NCI-H1105 treated with DMSO at 0.1 percent for 48 hours (cell line): ENCODE measurements at places on chromosomes 2 and 18.

- no peak for DNase-seq
Measured at GRCh38 chr2:208350610-208351009, 56.0 kb upstream of the PTH2R start.

DNA sequence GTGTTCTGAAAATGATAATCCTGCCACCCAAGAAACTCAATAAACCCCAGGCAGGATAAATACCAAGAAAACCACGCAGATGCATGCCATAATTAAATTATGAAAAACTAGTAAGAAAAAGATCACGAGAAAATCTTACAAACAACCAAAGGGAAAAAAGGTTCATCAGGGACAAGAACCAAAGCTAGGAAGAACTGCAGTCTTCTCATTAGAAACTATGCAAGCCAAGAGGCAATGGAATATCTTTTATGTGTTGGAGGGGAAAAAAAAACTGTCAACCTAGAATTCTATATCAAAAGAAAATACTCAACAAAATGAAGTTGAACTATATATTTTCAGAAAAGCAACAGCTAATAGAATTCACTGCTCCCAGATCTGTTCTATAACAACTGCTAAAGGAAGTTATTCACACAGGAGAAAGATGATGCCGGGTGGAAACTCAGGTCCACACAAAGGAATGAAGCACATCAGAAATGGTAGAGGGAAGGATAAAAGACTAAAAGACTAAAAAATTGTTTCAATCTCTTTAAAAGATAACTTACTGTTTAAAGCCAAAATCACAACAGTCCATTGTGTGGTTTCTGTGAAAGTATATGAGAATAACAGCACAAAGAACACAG, 55.0 kb downstream of the NDUFA10 start:
- DNase-seq, result no peak

DNA sequence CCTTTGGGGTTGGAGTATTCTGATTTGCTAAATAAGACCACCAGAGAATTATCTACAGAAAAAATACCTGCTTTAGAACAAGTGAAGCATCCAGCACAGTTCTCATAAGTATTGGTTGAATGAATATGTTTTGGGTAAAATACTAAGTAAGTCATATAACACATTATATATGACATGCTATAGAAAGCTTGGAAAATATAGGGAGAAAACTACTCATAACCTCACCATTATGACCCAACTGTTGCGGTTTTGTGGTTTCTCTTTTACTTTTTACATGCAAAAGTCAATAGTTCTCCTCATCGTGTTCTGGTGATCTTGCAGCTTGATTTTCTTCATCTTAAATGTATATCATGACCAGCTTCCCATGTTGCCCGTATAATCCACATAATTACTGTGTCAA, 66.2 kb downstream of the DIPK1C start:
- no peak for DNase-seq

DNA sequence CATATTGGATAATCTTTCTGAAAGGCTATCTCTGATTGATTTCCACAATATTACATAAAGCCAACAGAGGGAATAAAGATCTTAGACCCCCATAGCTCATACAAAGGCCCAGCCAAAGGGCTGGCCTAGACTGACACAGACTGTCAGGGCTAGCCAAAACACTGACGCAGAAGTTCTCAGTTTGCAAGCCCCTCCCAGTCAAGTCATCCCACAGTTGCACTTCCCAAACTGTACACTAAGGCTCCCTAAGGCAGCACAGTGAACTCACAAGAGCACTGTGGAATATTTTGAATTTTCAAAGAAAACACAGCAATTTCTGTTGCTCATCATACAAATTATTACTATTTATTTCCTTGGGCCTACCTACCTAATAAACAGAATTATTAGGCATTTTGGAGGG, 244.9 kb downstream of the SP3 start:
- DNase-seq, result no peak

DNA sequence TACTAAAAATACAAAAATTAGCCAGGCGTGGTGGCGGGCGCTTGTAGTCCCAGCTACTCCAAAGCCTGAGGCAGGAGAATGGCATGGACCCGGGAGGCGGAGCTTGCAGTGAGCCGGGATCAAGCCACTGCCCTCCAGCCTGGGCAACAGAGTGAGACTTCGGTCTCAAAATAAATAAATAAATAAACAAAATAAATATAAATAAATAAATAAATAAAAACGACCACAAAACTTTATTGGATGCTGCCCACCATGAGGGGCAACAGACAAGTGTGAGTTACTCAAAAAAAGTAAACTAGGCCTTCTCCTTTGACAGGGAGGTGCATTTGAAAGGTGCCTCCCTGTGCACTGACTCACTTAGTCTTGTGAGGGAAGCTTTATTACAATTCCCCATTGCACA, 50.4 kb downstream of the SLC4A1AP start:
- DNase-seq, result no peak
